Hypothalamus (tissue), 51 donors: ENCODE measurements at places on chromosomes 2 and 18.
A peak's percentile ranks its signal among the peaks of the same experiment; 100 is the strongest.

GRCh38 chr2:231037731-231038482 is 584 bp downstream of the C2orf72 start:
- no peak for DNase-seq

- DNase-seq: no peak
Measured at GRCh38 chr2:109402980-109403840, 210.6 kb downstream of the SEPTIN10 start.

GRCh38 chr18:24539866-24540617 is 79.6 kb downstream of the HRH4 start:
- no peak for DNase-seq

DNA sequence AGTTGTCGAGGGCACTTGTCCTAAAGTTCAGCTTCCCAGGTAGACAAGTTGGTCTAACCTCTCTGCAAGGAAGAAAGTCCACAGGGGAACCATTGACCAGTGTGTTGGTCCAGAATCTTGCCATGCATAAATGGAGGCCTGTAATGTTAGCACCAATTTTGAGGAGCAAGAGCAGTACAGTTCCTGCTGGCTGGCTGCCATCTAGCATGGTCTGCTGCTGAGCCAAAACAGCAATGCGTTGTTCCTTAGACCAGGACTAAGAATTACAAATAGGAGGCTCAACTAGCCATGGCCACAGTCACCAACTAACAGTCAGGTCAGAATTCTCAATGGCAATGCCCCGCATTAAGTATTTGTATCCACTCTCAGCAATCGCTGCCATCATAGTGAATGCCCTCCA is 72.8 kb upstream of the WIPF1 start:
- DNase-seq: no peak

- DNase-seq: no peak
Measured at GRCh38 chr2:2960441-2961133, 417.0 kb downstream of the EIPR1 start.

DNA sequence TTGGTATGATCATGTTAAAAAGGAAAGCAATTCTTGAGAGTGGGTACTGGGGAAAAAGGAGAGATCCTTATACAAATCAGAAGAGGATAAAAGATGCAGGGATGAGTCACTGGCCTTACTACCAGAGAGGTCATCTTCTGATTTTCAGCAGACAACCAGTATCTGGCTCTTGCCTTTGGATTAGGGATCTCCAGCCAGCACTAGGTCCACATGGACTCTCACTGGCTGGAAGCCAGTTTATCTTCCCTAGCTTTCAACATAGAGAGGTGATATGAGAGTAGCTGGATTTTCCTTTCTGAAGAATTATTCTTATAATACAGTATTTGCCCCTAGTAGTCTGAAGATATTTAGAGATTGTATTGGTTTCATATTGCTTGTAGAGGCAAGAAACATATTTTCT is 30.2 kb downstream of the CERKL start:
- DNase-seq: no peak

GRCh38 chr2:16707014-16707623 is 41.5 kb upstream of the CYRIA start:
- DNase-seq: no peak

DNA sequence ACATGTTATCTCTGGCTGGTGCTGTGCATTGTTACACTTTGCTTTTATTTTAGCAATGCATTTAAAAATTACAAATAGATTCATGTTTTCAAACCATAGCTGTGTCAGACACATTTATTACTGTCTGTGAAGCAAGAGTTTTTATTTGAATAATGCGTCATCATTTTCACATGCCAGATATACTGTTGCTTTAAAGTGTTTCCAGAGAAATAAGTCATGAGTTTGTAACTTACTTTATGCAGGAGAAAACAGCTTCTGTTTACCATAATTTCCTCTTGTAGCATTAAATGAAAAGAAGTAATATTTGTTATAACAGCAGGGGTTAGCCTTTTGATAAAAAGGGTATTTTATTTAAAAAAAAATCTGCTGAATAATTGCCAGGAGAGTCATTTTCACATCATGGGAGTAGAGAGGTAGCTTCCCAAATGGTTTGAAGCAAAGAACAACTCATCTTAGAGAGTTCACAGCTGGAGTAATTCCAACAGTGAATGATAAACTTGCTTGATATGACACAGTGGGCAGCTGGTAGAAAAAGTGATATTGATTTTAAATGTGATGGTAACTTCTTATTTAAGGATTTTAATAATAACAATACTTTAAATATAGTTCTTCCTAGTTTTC is 1274.5 kb upstream of the CRIM1 start:
- no peak for DNase-seq

- DNase-seq: no peak
Measured at GRCh38 chr2:26605195-26605998, 35.8 kb downstream of the CIB4 start.

- DNase-seq: peak; percentile 77
Measured at GRCh38 chr2:222993920-222994650, 57.9 kb upstream of the KCNE4 start.

GRCh38 chr18:59208602-59209125 is 11.3 kb upstream of the GRP start:
- no peak for DNase-seq

DNA sequence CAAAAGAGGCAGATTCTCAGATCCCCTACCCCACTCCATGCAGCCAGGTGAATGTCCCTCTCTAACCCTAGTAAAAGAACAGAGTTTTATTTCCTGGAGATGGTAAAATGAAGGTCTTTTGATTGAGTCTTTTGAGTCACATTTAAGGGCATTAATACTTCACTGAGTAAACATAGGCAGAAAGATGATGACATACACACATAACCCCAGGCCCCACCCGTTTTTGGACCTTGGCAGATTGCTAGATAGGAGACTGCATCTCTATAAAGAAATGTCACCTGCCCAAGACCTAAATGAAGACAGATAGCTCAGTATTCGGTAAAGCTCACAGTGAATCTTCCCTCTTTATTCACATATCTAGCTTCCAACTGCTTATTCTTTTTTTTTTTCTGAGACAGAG is 28.3 kb upstream of the PEX13 start:
- no peak for DNase-seq

- DNase-seq: no peak
Measured at GRCh38 chr18:33146014-33146413, 294.5 kb downstream of the CCDC178 start.

GRCh38 chr2:63993871-63994270 is 25.4 kb downstream of the VPS54 start:
- no peak for DNase-seq

DNA sequence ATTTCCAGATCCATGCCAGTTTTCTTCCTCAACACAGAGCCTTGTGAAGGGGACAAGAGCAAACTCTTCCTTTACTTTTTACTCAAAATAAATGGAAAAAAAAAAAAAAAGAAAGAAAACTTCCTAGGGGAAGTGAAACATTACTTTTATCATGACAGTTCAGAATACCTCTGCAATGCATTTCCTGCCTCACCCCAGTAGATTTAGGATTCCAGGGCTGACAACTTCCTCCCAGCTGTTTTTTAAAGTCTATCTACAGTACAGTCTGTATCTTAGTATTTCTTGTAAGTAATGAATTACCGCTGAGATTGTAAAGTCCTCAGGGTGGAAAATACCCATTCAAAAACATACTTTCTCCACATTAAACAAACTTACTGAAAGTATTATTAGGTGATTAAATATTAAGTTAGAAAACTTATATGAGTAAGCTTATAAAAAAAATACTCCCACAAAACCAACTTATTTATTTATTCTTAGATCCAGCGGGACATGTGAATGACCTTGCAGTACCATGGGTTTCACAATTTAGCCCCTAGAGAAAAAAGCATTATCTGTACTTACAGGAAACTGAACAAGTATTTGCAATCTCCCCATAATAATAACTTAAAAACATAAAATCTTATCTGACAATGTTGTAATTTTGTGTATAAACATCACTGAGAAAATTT is 117.7 kb downstream of the RBMS1 start:
- DNase-seq: no peak

GRCh38 chr2:179518830-179519229 is 254.2 kb upstream of the SESTD1 start:
- no peak for DNase-seq

DNA sequence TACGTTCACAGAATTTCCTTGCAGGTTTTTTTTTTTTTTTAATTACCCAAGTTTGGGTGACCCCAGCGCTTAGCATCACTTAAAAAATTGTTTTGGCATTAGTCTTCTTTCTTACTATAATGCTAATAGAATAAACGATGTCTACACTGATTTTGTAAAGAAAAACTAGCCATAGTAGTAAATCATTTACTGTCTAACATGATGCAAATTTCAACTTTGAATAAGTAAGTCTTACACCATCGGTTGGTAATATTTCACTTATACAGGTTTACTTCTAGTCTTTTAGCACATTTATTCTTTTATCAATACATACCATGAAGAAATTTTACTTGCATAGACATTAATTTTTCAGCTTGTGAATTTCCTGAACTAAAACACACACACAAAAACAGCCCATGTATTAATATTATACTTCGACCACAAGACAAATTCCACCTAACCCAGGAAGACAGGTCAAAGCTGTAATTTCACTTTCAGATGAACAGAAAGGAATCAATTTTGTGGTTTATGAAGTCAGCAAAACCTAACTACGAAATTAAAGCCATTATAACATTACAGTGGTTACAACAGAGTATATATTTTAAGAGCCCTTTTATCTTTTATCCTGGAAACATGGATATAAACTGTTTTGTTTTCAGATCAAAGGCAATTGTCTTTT is 1.9 kb downstream of the YES1 start:
- no peak for DNase-seq

- no peak for DNase-seq
Measured at GRCh38 chr2:28684142-28684858, 67.3 kb upstream of the PPP1CB start.

- DNase-seq: no peak
Measured at GRCh38 chr2:118231759-118232158, 143.5 kb downstream of the INSIG2 start.

DNA sequence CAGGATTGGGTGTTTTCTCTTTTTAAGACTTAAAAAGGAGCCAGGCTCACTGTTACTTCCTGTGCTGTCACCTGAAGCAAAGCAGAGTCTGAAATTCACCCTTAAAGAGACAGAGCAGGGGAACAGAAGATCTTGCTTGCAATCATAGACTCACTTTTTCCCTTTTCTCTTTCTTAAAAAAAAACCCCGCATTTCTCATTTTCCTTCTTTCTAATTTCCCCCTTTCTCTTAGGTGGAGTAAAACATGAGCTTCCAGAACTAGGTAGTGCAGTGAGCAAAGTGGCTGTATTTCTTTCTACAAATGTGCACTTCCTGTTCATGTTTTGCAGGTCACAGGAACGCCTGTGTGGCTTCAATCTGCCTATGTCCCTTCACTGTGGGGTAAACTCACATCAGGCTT is 381.2 kb downstream of the LPIN1 start:
- no peak for DNase-seq

DNA sequence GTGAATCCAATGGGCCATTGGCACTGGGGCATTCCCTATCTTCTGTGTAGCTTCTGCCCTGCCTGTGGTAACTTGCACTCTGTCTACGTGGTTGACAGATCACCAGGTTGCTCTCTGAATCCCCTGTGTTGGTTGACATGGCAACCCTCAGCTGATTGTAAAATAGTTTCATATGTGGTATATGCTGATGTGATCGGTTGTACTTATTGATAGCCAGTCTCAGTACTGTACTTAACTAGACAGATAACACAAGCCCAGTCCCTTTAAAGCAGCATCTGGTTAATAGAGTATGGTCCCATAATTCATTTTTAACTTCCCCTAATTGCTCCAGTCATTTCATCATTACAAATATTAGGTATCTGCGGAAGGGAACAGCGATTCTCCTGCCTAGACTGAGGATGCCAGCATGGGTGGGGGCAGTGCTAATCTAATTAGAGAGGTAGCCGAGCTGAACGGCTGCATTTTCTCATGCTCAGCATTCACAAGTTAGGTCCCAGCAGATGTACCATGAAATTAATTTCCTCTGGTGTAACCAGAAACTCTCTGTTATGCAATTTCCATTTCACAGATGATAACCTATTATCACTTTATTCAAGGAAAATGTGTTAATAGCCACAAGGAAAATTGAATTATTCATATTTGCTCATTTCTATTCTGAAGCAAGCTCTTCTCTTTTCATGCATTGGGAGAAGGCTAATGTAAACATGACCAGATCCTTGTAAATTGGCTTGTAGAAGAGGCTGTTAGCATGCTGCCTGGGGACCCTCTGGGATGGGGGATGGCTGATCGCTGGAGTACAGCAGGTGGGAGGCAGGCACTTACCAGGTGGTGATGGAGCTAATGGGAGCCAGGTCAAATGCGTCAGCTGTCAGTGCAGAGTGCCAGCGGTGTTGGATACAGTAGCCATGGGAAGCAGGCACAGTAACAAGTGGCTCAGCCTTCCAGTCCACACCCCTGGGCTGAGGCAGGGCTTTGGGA is 608.3 kb downstream of the GALR1 start:
- no peak for DNase-seq

- DNase-seq: no peak
Measured at GRCh38 chr2:96961210-96961950, 25.0 kb downstream of the FAM178B start.

DNA sequence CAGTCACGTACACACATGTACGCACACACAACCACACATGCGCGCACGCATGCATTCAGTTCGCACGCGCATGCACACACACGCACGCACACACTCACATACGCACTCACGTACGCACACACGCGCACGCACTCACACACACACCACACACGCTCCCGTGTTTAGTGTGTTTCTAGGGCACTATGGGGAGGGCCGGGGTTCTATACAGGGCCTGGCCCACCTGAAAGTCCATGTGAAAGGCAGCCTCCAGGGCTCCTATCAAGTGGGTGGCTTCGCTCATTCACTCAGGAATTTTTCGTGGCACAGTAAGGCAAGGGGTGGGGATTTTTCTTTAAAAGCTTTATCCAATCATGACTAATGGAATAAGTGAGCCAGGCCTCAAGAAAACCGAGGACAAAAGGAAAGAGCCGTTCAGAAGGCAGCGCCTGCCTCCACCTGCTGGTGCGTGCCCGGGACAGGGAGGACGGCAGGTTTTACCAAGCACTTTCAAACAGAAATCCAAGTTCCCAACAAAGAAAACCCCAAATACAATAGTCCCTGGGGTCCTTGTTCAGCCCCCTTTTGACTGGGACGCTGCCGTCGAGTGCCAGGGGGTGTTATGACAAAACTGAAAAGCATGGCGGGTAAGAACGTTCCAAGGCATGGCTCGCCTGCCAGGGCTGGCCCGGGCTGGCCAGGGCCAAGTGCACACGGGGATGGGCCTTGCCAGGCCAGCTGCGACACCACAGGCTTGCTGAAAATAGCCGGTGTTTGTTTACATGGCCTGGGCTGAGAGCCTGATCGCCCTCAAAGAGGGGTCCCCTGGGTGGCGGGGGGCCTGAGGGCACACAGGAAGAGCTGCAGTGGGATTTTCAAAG is 110.0 kb downstream of the HDAC4 start:
- peak; percentile 60 for DNase-seq

DNA sequence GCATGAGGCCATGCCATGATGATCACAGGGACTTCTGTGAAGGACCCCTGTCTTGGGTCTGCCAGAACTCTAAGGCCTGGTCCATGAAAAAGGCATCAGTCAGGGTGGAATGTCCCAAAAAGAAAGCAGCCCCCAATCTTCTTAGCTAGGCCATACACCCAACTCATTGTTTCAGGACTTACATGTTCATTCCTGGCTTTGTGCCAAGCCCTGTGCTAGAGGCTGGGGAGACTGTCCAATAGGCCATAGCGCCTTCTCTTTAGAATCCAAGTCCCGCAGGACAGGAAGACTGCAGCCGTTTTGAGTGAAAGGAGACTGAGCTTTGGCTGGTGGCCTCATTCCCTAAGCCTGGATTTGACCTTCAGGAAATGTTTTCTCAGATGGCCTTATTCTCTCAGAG is 247.3 kb downstream of the PRKCE start:
- no peak for DNase-seq

- no peak for DNase-seq
Measured at GRCh38 chr2:135258193-135258592, 206.1 kb downstream of the RAB3GAP1 start.

GRCh38 chr18:21099442-21099841 is 12.2 kb downstream of the ROCK1 start:
- DNase-seq: no peak
